ENCODE measurements at places on chromosomes 3 and 15.
A peak's percentile ranks its signal among the peaks of the same experiment; 100 is the strongest.

- H3K36me3 ChIP-seq: peaks cover 4% of the 10 kb centered on the region
- H3K27me3 ChIP-seq: no peaks in the 10 kb centered on the region
- H3K4me1 ChIP-seq: peaks cover 6% of the 10 kb centered on the region
- no peak overlapping the region for H3K27ac ChIP-seq
These were observed 135.2 kb downstream of the TMCC1 start for GRCh38 chr3:129758306-129758705.

DNA sequence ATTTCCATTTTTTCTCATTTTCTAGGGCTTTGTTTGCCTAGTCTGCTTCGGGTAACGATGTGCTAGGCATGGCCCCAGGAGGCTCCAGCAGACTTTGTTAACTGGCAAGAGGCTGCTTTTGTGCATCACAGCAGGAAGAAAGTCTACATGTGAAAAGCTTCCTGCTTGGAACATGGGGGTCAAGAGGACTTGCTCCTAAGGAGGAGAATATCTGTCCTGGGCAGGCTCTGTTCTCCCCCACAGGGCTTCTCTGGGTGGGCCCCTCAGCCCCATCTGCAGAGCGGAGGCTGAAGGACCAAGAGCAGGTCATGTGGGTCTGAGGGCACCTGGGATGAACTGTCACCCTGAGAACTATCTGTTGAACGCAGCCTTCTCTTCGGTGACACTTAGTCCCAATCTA is 94.7 kb downstream of the CCNL1 start:
- H3K27me3 ChIP-seq: no peaks in the 10 kb centered on the region
- no peak overlapping the region for H3K27ac ChIP-seq
- peaks cover 20% of the 10 kb centered on the region for H3K4me1 ChIP-seq
- no peak for DNase-seq
- H3K36me3 ChIP-seq: peaks cover 1% of the 10 kb centered on the region
- H3K4me3 ChIP-seq: no peak overlapping the region

DNA sequence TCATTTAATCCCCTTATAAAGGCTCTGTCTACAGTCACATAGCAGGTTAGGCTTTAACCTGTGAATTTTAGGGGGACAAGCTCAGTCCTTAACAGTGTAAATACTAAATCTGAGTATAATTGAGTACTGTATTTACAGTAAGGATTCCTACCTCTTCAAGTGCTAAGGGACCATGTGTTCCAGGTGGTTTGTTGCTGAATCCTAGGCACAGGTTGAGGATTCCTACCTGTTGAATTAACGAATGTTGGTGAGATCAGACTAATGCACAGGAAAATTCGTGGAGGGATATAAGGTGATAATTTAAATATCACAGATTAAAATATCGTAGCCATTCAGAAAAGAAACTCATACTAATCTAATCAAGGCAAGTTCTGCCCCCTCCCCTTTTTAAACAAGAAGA is 24.9 kb downstream of the CDV3 start:
- no peak overlapping the region for H3K27ac ChIP-seq
- H3K4me3 ChIP-seq: no peak overlapping the region
- H3K4me1 ChIP-seq: peaks cover 10% of the 10 kb centered on the region
- no peak for DNase-seq
- peaks cover 29% of the 10 kb centered on the region for H3K36me3 ChIP-seq

DNA sequence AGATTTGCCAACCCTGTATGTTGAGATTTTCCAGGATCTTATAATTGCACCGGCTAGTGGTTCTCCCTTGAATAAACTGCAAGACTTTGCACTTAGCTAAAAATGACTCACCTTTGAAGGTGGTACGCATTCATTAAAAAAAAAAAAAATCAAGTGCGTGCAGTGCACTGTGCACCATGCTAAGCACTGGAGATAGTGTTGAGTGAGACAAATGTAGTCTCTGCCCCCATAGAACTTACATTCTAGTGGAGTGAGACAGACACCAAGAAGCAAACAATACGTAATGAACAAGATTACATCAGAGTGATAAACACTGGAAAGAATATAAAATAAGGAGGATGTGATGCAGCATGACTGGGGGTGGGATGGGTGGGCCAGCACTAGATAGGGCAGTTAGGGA is 69.4 kb downstream of the ITPR1 start:
- no peaks in the 10 kb centered on the region for H3K27me3 ChIP-seq
- H3K4me1 ChIP-seq: peaks cover 3% of the 10 kb centered on the region
- H3K4me3 ChIP-seq: no peak overlapping the region
- H3K27ac ChIP-seq: no peak overlapping the region
- DNase-seq: no peak

GRCh38 chr3:7166460-7166859 is 305.5 kb downstream of the GRM7 start:
- DNase-seq: no peak
- no peak overlapping the region for H3K4me3 ChIP-seq
- no peaks in the 10 kb centered on the region for H3K36me3 ChIP-seq
- no peaks in the 10 kb centered on the region for H3K27me3 ChIP-seq
- no peaks in the 10 kb centered on the region for H3K4me1 ChIP-seq
- no peak overlapping the region for H3K27ac ChIP-seq

GRCh38 chr3:23356923-23357322 is 153.8 kb downstream of the UBE2E2 start:
- no peaks in the 10 kb centered on the region for H3K4me1 ChIP-seq
- no peak for DNase-seq
- H3K36me3 ChIP-seq: no peaks in the 10 kb centered on the region
- no peak overlapping the region for H3K27ac ChIP-seq

DNA sequence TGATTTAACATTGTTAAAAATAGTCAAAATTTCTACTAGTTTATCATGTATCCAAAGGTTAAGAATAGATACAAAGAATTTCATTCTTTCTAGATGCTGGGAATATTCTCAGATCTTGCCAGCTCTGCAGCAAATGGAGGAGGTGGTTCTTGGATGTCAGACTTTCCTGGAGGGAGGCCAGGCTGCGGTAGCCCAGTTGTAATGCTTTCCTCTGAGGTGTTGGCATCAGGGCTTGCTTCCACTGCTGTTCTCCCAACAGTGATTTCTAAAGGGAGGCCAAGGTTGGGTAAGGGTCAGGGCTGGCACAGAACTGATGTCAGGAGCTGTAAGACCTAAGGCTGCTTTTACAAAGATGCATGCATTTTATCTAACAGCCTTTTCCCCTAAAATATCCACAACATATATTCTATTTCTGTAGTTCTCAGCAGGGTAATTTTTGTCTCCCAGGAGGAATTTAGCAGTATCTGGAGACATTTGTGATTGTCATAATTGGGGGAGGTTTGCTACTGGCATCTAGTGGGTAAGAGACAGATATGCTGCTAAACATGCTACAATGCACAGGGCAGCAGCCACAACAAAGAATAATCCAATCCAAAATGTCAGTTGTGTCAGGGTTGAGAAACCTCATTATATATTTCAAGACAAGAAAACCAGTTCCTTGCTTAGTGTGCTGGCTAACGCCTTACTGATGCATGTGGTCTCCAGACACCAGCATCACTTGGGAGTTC is 42.0 kb upstream of the SPTSSB start:
- no peak overlapping the region for H3K27ac ChIP-seq
- peaks cover 22% of the 10 kb centered on the region for H3K27me3 ChIP-seq
- H3K36me3 ChIP-seq: no peaks in the 10 kb centered on the region
- H3K4me1 ChIP-seq: no peaks in the 10 kb centered on the region
- H3K4me3 ChIP-seq: no peak overlapping the region

GRCh38 chr3:73623346-73623745 is 1.4 kb downstream of the PDZRN3 start:
- H3K4me1 ChIP-seq: no peaks in the 10 kb centered on the region
- H3K36me3 ChIP-seq: no peaks in the 10 kb centered on the region
- no peak overlapping the region for H3K4me3 ChIP-seq
- DNase-seq: no peak
- peaks cover 17% of the 10 kb centered on the region for H3K27me3 ChIP-seq

DNA sequence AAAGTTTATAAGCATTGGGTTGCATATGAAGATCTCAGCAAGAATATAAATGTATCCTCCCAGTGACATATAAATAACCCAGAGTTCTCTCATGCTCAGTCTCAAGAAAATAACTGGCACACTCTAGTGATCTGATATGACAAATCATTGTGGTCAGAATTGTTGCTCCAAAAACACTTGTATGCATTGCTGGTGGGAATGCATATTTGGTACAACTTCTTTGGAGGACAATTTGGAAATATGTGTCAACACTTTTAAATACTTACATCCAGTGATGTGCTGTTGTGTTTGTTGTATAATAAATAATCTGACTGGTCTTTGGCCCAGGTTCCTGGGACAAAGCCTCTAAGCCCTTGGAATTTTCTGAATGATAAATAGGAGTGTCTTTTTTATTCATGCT is 66.7 kb upstream of the STT3B start:
- no peak for DNase-seq
- peaks cover 4% of the 10 kb centered on the region for H3K4me1 ChIP-seq
- H3K27me3 ChIP-seq: peaks cover 1% of the 10 kb centered on the region
- H3K27ac ChIP-seq: no peak overlapping the region
- H3K36me3 ChIP-seq: no peaks in the 10 kb centered on the region
- no peak overlapping the region for H3K4me3 ChIP-seq

- no peak overlapping the region for H3K4me3 ChIP-seq
- H3K27me3 ChIP-seq: no peaks in the 10 kb centered on the region
- no peaks in the 10 kb centered on the region for H3K4me1 ChIP-seq
- no peaks in the 10 kb centered on the region for H3K36me3 ChIP-seq
These were observed 50.1 kb upstream of the SKOR1 start for GRCh38 chr15:67775250-67775649.

DNA sequence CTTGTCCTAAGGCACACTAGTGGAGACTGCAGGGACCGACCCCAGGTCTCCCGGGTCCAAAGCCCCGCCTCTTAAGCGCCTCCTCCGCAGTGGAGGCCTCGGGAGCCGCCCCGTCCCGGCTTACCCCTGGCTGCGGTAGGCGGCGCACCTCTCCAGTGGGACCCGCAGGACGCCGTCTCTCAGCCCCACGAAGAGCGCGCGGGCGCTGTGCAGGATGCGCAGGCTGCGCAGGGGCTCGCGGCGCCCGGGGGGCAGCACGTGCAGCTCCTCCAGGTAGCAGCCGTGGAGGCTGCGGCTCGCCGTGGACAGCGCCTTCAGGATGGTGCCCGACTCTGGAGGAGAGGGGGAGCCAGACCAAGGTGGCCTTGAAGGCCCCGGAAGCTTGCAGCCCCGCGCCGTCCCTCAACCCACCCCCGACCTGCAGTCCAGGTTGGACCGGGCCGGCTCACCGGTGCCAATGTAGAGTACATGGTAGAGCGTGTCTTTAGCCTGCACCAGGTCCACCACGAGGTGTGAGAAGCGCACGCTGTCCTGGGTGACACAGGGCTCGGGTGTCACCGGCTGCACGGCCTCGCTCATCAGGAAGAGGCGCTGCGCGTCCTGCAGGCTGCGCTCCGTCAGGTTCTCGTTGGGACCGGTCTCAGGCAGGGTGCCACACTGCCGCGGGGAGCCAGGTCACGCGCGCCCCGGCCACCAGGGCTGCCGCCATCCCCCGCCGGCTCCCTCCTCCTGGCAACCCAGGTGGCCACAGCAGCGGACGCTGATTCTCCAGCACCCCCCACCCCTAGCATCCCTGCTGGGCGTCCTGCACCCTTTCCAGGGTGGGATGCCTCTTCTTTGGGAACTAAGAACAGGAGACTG is 105.5 kb downstream of the SEMA5B start:
- no peak overlapping the region for H3K27ac ChIP-seq
- H3K4me3 ChIP-seq: no peak overlapping the region
- no peaks in the 10 kb centered on the region for H3K4me1 ChIP-seq
- DNase-seq: peak; percentile 24
- no peaks in the 10 kb centered on the region for H3K36me3 ChIP-seq

DNA sequence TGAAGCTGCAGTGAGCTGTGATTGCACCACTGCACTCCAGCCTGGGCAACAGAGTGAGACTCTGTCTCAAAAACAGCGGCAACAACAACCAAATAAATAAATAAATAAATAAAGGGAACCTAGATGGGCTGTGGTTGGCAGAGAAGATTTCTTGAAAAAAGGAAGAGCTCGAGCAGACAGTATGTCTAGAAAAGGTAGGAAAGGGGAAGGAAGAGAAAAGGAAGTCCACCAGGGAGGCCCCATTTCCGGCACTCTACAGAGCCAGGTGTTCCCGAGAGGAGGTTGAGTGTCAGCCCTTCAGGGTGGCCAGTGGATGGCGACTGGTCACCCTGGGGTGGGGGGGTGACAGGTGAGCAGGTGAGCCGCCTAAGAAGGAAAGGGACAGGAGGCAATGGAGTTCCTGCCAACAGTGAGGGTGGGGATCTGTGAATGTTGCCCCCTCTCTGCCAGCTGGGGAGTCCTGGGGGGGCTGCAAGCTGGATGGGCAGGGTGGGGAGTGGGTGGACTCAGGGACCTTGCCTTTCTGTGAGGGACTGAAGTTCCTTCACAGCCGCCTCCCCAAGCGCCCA is 14.8 kb downstream of the PAQR5 start:
- no peak overlapping the region for H3K4me3 ChIP-seq
- H3K27ac ChIP-seq: no peak overlapping the region
- H3K4me1 ChIP-seq: no peaks in the 10 kb centered on the region

- H3K36me3 ChIP-seq: peaks cover 8% of the 10 kb centered on the region
- H3K27ac ChIP-seq: no peak overlapping the region
- H3K4me3 ChIP-seq: no peak overlapping the region
- peaks cover 17% of the 10 kb centered on the region for H3K4me1 ChIP-seq
- no peaks in the 10 kb centered on the region for H3K27me3 ChIP-seq
- no peak for DNase-seq
These were observed 147.7 kb upstream of the SATB1 start for GRCh38 chr3:18572809-18573208.

DNA sequence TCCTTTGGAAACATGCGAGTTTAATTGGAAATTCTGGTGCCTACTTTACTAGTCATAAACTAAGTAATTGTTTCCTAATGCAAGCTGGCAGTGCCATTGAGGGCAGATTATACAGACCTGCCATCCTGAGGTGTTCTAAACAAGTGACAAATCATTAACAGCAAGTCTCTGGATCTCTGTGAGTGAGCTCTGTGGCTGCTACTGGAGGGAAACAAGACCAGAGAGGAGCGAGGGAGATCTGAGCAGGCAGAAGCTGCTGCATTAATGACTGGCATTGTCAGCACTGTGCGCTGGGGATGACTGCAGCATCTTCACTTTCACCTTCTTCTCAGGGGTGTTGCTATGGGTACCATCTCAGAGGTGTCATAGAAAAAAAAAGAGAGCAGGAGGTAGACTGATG is 308.4 kb upstream of the DPH6 start:
- no peak overlapping the region for H3K4me3 ChIP-seq
- H3K27me3 ChIP-seq: no peaks in the 10 kb centered on the region
- no peak for DNase-seq
- H3K36me3 ChIP-seq: no peaks in the 10 kb centered on the region
- no peak overlapping the region for H3K27ac ChIP-seq
- H3K4me1 ChIP-seq: no peaks in the 10 kb centered on the region

DNA sequence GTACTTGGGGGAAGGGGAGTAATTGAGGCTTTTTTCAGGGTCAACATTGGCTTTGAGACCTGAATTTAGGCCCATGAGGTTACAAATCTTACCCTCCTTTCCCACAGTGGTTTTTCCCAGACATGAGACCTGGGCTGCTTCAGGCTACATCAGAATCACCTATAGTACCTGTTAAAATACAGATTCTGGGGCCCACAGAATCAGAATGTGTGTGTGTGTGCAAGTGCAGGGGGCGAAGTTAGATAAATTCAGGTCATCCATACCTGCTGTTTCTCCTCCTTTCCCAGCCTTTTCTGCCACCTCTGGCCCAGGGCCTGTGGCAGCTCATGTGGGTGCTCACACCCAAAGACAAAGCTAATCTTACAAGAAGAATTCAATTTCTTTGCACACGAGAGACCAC is 110.5 kb downstream of the RAB11A start:
- H3K27me3 ChIP-seq: peaks cover 43% of the 10 kb centered on the region
- no peak overlapping the region for H3K27ac ChIP-seq
- no peak for DNase-seq
- H3K4me3 ChIP-seq: no peak overlapping the region
- peaks cover 2% of the 10 kb centered on the region for H3K4me1 ChIP-seq
